SW 1271 (cell line): ENCODE measurements at places on chromosomes 1 and 21.

GRCh38 chr1:182428043-182428442, 21.9 kb upstream of the RGSL1 start:
- DNase-seq: no peak

DNA sequence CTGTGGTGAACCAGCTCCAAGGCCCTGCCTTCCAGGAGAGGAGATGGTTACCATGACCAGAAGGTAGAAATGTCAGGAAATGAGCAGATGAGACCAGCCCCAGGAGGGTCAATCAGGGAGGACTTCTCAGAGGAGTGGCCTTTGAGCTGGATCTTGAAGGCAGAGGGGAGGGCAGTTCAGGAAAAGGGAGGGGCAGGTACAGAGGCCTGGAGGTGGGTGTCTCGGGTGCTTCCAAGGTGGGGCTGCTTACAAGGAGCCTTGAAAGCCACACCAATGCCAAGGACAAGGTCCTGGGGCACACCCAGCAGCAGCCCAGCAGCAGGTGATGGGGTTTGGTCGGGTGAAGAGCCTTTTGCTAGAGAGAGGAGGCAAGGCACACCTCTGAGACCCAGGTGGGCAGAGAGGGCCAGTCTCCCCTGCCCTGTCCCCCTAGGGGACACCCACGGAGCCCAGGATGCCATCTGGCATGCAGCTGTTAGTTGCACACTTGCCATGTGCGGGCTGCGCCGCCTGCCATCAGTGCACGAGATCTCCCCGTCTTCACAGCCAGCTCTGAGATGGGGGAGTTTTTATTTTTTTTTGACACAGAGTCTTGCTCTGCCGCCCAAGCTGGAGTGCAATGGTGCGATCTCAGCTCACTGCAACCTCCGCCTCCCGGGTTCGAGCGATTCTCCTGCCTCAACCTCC, 18.5 kb downstream of the SLC66A1 start:
- no peak for DNase-seq

DNA sequence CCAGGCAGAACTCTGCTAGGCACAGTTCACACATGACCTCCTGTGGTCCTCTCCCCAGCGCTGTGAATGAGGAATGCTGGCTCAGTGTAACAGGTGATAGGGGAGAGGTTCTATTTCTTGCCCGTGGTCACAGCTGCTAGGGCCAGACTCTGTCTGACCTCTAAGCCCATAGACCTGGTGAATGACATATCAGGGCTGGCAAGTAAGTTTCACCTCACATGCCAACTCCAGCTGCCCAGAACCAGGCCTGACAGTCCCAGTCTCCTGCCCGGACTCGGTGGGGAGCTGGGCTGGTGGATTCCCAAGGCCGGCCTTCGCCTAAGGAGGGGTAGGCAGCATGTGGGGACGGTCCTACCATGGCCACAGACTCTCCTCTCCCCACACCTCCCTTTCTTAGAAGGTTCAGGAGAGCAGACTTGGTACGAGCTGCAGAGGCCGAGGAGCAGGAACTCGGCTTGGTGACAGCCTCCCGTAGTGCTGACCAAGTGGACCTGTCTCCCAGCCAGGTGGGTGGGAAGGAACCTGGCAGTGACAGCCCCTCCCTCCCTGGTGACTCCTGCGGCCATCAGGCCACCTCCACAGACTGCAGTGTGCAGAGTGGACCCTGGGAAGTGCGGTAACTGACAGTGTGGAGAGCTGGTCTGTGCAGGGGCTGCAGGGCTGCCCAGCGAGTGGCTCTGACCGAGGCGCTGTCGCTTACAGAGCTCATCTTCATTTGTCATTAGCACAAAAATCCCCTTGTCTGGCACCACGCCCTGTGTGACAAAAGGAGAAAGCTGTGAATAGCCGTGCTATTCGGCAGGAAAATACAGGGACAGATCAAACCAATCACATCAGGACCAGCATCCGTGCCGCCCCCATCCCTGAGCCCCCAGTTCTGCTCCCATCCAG, 74.6 kb downstream of the SCCPDH start:
- no peak for DNase-seq

- DNase-seq: peak; percentile 7
These were observed 98.5 kb downstream of the DISC1 start for GRCh38 chr1:231724876-231725647.

GRCh38 chr21:34992736-34993398, 56.2 kb downstream of the RUNX1 start:
- no peak for DNase-seq

DNA sequence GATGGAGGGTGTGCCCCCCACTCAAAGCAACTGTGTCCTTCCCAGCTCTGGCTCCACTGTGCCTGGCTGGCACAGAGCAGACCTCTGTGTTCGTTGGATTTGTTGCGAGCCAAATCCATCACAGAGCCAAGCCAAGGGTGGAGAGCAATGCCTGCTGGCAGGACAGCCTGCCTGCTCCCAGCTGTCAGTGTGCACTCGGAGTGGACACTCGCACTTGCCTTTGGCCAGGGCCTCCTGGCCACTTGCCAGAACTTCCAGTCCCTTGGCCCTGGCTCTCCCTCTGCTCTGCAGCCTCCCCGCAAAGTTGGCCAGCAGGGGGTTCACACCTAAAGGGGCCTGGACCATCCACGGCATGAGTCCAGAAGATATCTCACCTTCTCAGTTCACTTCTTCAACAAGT, 16.4 kb downstream of the HEYL start:
- DNase-seq: no peak

GRCh38 chr1:203206129-203206687, 19.7 kb upstream of the CHI3L1 start:
- DNase-seq: no peak

GRCh38 chr1:206875752-206876377, 10.4 kb downstream of the IL20 start:
- DNase-seq: no peak

DNA sequence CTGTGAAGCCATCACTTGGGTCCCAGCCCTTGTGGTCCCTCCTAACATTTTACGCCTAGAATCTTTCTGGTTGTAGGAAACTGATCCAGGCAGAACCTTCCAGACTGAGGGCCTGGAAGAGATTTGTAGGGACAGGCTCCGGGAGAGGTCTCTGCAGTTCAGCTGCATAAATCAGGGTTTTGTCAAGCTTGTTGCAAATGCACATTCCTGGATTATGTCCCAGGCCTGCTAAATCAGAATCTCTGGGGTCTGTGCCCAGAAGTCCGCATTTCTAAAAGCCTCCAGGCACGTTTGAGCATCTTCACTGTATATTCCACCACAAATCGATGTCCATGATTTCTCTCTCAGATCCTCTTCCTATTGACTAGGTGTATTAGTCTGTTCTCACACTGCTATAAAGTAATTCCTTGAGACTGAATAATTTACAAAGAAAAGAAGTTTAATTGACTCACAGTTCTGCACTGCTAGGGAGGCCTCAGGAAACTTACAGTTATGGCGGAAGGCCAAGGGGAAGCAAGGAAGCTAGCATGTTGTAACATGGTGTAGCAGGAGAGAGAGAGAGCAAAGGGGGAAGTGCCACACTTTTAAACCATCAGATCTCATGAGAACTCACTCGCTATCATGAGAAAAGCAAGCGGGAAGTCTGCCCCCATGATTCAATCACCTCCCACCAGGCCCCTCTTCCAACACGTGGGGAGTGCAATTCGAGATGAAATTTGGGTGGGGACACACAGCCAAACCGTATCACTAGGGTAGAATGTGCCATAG, 1.2 kb upstream of the FHAD1 start:
- DNase-seq: no peak

GRCh38 chr1:182520736-182521135, 68.3 kb downstream of the RNASEL start:
- DNase-seq: no peak

GRCh38 chr21:36792505-36792967, 93.6 kb downstream of the SIM2 start:
- DNase-seq: no peak

DNA sequence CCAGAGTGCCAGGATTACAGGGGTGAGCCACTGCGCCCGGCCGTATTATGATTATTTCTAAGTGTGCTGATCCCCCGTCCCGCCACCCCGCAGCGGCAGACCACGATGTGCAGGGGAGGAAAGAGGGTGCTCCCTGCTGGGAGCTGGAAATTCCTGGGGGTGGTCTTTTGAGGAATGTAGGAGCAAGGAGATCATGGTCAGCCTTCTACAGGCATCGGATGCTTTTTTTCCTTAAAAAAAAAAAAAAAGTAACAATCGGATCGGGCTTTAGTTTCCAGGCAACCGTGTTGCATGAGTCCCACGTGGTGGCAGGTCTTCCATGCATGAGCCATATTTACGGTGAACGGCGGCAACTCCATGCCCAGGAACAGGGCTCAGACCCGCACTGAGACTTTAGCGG, 74.2 kb upstream of the COX20 start:
- no peak for DNase-seq

DNA sequence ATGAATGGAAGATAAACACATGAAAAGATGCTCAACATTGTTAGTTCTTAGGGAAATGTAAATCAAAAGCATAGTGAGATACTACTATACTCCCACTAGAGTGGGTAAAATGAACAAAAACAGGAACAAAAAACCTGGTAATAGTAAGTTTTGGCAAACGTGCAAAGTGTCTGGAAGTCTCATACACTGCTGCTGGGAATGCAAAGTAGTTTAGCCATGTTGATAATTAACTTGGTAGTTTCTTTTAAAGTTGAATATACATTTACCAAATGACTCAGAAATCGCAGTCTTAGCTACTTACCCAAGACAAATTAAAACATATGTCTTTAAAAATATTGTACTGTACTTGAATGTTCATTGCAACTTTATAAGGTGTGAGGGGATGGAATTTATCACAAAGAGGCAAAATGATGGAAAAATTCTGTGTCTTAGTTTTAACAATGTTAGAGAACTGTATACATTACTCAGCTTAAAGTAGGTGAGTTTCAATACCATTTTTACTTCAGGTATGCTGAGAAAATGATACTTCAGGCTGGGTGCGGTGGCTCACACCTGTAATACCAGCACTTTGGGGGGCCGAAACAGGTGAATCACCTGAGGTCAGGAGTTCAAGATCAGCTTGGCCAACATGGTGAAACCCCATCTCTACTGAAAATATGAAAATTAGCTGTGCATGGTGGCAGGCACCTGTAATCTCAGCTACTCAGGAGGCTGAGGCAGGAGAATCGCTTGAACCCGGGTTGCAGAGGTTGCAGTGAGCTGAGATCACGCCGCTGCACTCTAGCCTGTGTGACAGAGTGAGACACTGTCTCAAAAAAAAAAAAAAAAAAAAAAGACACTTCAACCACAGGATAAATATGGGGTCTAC, 102.3 kb downstream of the PDE4B start:
- DNase-seq: no peak

- DNase-seq: peak; percentile 92
These were observed 3.8 kb downstream of the CCN1 start for GRCh38 chr1:85584264-85584781.

- no peak for DNase-seq
These were observed 66.4 kb upstream of the PDE9A start for GRCh38 chr21:42587036-42587435.

GRCh38 chr1:238485057-238485911, 594.6 kb upstream of the ZP4 start:
- peak; percentile 46 for DNase-seq

DNA sequence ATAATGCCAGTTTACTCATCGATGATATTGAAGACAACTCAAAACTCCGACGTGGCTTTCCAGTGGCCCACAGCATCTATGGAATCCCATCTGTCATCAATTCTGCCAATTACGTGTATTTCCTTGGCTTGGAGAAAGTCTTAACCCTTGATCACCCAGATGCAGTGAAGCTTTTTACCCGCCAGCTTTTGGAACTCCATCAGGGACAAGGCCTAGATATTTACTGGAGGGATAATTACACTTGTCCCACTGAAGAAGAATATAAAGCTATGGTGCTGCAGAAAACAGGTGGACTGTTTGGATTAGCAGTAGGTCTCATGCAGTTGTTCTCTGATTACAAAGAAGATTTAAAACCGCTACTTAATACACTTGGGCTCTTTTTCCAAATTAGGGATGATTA, 13.7 kb downstream of the GGPS1 start:
- DNase-seq: no peak

- DNase-seq: no peak
These were observed 142.1 kb downstream of the RYR2 start for GRCh38 chr1:237183963-237184540.

DNA sequence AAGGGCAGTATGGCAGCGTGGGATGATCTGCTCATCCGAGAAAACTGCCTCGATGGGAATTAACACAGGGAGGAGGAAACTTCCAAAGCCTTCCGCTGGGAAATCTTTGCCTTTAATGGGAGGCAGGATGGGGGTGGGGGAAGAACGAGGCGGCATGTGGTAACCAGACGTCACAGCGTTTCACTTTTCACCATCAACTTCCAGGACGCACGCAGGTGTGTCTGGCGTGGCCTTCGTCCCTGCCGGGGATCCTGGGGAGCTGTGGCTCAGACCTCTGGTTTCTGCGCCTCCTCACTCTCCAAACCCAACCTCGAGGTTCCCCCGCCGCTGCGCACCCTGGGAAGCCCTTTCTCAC, 282 bp downstream of the RSPH1 start:
- DNase-seq: no peak

DNA sequence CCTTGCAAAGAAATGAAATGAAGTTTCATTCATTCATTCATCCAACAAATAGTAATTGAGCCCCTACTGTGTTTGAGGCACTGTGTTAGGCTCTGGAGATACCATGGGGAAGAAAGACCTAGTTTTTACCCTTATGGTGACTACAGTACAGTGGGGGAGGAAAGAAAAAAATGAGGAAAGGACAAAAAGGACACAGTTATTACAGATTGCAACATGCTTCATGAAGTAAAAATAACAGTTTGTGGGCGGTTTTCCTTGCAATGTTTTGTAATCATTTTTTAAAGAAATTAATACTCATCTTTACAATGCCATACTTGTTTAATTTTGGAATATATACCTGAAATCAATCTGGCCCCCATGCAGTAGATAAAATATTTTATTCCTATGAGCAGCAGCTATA, 120.3 kb downstream of the TM2D1 start:
- DNase-seq: no peak

- DNase-seq: no peak
These were observed 92.1 kb upstream of the TTC34 start for GRCh38 chr1:2893473-2894120.

DNA sequence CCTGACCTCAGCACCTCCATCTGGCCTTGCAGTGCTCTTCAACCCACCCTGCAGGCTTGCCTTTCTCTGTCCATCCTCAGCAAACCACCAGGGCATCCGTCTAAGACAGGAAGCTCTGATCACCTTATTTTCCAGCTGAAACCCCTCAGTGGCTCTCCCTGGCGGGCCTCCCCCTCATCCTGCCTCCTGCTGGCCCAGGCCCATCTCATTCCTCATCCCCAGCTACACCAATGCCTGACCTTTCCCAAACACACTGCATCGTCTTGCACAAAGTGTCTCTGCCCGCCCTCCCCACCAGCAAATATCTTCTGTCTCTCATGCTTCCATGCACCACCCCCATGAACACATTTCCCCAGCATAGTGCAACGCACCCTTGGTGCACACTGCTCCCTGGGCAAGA, 205.0 kb downstream of the TOMM20 start:
- DNase-seq: no peak

GRCh38 chr1:213385806-213386324, 334.8 kb downstream of the RPS6KC1 start:
- DNase-seq: no peak

DNA sequence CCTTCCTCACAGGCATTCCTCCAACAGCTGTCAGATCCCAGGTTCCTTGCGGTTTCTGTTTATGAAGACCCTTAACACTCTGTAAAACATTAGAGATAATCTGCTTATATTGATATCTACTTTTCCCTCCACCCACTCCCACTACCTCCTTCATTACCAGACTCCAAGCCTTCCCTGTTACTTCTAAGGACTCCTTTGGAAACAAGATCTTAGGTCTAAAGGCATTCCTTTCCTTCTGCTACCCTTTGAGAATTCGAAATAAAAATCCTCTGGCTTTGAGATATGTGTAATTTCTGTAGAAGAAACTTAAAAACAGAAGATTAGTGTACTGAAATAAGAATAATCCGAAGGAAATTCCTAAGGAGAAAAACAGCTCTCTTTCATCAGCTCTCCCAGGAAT, 23.7 kb upstream of the LYPLAL1 start:
- no peak for DNase-seq
